T-helper 2 cell (primary cell): ENCODE measurements at places on chromosomes 4 and X.
A peak's percentile ranks its signal among the peaks of the same experiment; 100 is the strongest.

- DNase-seq = no peak
Measured at GRCh38 chrX:19195243-19195610, 73.0 kb upstream of the ADGRG2 start.

DNA sequence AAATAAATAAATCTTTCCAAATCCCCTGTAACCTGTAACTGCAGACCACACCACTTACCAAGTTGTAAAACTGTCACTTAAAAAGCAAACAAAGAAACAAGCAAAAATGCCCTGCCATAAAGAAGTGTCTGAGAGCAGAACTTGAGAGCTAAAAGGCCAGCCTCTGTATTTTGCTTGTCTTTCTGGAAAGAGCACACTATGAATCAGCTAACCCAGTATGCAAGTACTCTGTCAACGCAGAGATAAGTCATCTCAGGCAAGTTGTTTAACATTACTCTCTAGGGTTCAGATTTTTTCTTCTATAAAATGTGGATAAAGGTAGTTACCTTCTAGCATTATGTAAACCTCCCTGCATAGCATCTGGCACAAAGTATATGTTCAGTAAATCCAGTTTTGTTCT lies 134.8 kb downstream of the HS3ST1 start:
- DNase-seq = no peak

GRCh38 chr4:41692717-41693345 lies 55.7 kb downstream of the PHOX2B start:
- DNase-seq = no peak

DNA sequence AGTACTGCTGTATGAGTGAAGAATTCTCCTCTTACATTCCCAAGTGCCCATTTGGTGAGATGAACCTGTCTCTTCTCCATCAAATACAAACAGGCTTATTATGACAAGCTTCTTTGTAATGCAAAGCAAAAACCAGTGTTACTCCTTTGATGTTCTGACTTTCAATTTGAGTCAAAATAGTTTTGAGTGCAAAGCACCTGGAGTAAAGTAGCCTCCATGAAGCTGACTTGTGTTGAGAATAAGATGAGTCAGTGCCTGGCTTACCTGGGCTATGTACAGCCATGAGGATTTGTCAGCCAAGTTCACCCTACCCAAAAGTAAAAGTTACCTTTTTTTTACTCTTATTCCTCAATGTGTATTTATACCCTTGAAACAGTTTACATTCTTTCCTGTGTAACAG lies 132.5 kb upstream of the FMR1 start:
- DNase-seq = no peak

DNA sequence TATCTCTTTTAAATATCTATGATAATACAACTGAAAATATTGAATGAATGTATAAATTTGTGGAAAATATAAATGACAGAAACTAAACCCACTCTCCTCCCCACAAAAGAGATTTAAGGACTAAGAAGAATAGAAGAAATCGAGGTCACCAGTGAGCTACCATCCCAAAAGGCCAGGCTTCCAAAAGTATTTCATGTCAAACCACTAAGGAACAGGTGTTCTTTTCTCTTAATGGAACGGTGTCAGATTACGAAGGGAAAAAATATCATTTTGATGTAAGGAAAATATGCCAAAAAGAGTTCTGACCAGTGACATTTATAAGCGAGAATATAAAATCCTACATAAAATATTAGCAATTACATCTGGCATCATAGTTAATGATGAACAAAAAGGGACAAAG lies 13.6 kb upstream of the TCEAL4 start:
- DNase-seq = no peak

DNA sequence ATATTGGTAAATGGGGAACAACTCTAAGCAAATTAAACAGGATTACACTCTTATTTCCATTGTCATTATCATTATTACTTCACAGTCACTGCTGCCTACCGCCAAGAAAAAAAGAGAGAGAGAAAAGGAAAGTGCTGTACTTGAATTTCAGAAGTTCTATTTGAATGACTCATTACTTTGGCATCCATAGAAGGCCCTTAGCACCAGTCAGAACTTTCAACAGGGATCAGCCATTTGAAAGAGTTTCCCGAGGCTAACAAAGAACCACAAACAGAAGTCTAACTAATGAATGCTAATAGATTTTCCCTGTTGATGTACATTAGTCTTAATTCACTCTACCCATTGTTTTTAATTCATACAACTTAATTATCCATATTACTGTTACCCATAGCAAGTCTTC lies 116.3 kb downstream of the SHROOM4 start:
- no peak for DNase-seq

DNA sequence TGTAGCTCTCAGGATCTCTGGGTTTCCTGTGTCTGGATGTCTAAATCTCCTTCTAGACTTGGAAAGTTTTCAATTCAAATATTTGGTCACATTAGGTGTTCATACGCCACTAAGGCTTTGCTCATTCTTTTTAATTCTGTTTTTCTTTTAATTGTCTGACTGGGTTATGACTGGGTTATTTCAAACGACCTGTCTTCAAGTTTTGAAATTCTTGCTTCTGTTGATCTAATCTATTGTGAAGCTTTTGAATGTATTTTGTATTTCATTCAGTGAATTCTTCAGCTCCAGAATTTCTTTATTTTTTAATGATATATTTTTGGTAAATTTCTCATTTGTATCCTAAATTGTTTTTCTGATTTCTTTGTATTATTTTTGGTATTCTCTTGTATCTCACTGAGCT lies 81.0 kb upstream of the PCDH10 start:
- DNase-seq = no peak

- DNase-seq = no peak
Measured at GRCh38 chr4:90160044-90160443, 32.9 kb downstream of the CCSER1 start.

GRCh38 chrX:120244735-120245498 lies 5.7 kb upstream of the ZBTB33 start:
- DNase-seq = peak; percentile 84

GRCh38 chrX:108699368-108699767 lies 37.0 kb downstream of the IRS4 start:
- DNase-seq = no peak

DNA sequence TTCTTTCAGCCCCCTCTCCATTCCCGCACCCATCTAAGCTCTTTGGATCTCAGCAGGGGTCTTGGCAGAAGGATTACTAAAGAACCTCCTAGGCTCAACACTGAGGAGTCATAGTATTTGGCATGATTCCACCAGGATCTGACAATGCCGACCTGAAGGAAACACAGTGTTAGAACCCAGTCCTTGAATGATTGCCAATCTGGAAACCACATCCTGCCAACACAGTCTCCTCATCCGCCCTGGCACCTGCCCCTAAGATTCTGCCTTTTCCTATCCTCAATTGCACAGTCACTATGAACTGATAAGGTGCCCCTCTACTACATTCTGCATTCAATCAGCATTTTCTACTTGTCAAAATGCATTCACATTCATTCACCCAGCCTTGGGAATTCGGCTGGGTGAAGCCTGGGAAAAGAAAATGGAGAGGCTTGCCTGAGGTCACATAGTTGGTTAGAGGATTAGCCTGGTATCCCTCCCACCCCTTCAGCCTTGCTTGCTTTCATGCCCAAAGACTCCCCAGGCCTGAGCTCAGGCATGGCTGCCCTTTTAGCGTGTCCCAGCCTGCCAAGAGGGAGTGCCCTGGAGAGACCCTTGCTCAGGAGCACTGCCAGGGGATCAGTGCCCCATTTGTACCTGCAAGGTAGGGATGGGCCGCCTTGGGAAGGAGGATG lies 2.2 kb upstream of the CLDN2 start:
- DNase-seq = peak; percentile 58

- DNase-seq = peak; percentile 72
Measured at GRCh38 chrX:103687073-103687695, 685 bp upstream of the MORF4L2 start.

- no peak for DNase-seq
Measured at GRCh38 chrX:72130762-72131250, 909 bp downstream of the RTL5 start.

DNA sequence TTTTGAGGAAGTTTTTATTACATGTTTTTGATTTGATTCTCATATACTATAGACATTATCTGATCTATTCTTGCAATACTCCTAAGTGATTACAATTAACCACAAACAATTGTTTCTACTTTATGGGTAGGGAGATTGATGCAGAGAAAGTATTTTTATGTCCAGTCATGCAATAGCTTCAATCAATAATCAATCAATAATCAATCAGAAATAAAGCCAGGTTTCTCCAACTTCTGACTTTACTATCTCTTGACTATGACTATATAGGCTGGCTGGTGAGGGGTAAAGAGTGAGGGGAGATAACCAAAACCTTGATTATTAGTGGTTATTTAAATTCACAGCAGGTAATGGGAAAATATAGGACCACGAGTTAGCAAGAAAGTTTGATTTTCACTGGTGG lies 85.9 kb downstream of the HPGD start:
- DNase-seq = no peak

DNA sequence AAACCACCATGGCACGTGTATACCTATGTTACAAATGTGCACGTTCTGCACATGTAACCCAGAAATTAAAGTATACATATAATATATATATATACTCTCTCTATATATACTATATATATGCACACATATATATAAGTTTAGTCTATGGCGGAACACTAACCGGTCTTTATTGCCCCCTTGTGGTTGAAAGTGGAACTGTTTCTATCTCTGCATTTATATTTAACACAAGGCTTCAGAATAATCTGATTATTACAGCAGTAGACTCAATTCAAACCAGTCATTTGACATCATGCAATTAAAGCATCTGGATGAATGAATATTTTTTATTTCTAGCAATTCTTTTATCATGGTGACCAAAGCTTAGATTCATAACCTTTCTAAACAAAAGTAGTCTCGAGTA lies 14.6 kb downstream of the RAB9B start:
- DNase-seq = no peak
